Stimulated activated CD4-positive, alpha-beta T cell treated with anti-CD3 and anti-CD28 coated beads, Interleukin-15, amount 100 ng/mL, for 1 hour (primary cell): ENCODE measurements at places on chromosomes 1 and 21.

GRCh38 chr21:44896561-44897286, 23.2 kb upstream of the PTTG1IP start:
- DNase-seq = no peak

DNA sequence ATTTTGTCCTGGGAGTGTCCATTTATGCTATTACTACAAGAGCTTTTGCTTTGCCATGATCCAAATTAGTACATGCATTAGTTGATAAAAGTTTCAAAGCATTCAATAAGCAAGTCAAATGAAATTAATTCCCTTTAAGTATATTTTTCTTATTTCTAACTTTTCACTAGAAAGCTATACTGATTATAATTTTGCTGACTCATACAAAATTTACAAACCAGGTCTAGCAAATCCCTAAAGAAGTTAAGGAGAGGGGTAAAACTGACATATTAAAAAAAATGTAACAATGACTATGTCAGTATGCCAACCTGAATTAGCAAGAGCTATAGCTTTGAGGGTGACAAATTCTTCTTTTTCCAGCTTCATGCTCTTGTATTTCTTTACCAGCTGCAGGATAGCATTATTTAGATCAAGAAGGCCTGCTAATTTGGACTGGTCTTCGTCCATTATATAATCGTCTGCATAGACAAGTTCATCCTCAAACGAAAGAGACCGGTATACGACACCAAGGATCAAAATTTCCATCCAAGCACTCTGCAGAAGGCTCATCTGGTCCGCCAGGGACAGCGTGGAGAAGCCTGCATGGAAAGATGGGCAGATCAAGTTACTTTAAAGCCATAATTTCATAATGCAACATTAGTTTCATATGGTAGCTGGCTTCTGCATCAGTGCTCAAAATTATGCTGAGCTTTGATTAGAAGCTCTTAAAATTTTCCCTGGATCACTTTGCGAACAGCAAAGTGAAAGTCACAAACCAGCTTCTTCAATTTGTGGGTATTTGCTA, 95.8 kb upstream of the USH2A start:
- no peak for DNase-seq

DNA sequence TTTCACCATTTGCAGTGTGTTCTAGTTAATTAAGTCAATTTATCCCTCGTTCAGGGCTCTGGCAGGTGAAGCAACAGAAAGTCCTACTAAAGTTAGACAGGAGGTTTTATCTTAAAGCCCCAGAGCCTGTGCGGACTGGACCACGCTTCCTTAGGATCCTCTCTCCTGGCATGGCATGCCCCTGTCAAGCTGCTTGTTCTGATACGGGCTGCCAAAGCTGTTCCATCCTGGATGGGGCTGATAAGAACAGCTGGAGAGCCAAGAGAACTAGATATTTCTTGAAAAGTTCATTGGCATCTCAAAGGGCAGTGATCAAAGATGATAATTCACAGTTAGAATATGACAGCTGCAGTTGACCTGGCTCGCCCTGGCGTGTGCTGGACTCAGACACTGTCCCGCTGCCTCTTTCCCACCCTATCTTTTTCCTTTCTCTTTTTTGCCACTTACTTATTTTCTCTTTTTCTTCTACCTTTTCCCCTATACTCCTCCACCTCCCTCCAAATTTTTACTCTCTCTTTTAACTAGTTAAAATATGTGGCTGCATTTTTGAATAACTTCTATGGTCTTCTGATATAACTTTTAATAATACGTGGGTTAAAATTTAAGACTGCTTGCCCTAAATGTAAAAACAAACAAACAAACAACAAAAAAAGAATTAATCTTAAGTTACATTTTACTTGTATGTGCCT, 96.7 kb downstream of the ABCA4 start:
- DNase-seq = no peak

- no peak for DNase-seq
Measured at GRCh38 chr21:38196036-38196435, 60.8 kb upstream of the KCNJ15 start.

DNA sequence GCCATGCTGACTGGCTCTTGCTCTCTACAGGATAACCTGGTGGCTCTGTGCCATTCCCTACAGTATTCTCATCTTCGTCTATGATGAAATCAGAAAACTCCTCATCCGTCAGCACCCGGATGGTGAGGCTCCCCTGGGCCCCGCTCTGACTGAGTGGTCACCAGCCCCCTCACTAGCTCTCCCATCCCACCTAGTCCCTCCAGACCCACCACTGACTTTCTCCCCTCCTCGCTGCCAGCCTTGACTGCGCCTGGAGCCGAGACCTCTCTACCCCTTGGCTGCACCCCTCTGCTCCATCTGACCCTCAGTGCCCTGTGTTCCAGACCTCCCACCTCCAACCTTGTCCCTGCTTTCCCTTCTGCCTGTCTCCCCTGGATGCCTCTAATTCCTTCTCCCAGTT, 4.1 kb upstream of the CASQ1 start:
- DNase-seq = no peak

DNA sequence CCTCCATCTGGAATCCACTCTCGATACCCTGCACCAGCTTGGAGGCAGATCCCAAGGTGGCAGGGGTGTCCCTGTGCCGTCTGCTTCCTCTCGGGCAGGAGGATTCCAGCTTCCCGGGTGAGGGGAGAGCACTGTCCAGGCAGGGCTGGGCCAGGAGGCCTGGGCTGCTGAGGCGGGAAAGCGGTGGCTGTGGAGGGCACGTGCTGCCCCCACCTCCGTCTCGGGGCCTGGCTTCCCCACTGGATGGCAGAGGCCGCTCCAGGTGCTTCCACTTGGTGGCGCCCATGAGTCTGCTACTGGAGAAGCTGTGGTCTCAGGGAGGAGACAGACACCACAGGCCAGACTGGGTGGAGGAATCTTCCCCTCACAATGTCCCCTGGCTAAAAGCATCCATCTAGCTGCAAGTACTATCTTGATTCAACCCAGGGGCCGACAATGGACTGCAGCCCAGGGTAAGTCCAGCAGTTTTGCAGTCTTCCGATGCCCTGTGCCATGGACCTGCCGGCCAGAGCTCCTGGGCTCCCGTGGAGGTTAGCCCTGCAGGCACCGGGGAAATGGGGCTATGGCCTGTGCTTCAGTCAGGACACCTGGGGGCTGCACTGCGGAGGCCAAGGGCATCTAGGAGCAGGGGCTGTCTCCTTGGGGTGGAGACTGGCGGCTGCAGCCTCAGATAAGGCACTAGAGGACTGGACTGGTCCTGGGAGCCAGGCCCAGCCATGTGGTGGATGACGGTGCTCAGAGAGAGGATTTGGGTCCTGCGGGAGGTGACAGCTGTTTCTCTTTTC, 41.3 kb upstream of the EIF4G3 start:
- no peak for DNase-seq
